ENCODE measurements at places on chromosomes 7 and 10. TPM values are rescaled to one million over a fixed set of nuclear protein-coding genes. Genes with fewer than 3 reads are reported as not detected.

COL28A1 gene
- total RNA-seq, result 0.40 TPM

MYH16 gene
- total RNA-seq, result 1.4 TPM

GATAD1 gene
- 23.2 TPM for total RNA-seq

PTN gene
- 21.5 TPM for total RNA-seq

NUP42 gene
- 62.5 TPM for total RNA-seq

SEMA3C gene
- 77.1 TPM for total RNA-seq

LIPJ gene
- not detected for total RNA-seq

UCMA gene
- total RNA-seq, result not detected

TMEM26 gene
- 0.23 TPM for total RNA-seq

DKK1 gene
- total RNA-seq, result 39.9 TPM

CPVL gene
- 31.3 TPM for total RNA-seq

SFRP4 gene
- not detected for total RNA-seq

TACC2 gene
- total RNA-seq, result 23.9 TPM

ADARB2 gene
- total RNA-seq, result under 0.01 TPM

TAC1 gene
- 4.4 TPM for total RNA-seq

FXYD4 gene
- not detected for total RNA-seq

WNT16 gene
- total RNA-seq, result not detected

CARD11 gene
- 22.9 TPM for total RNA-seq

CYP3A5 gene
- 0.75 TPM for total RNA-seq

SAMD9L gene
- total RNA-seq, result 0.69 TPM

GPR22 gene
- total RNA-seq, result not detected

TEX47 gene
- not detected for total RNA-seq

MYL10 gene
- not detected for total RNA-seq

GPR85 gene
- total RNA-seq, result 0.22 TPM

SFRP5 gene
- not detected for total RNA-seq

CDNF gene
- total RNA-seq, result 0.29 TPM

SLC18A3 gene
- not detected for total RNA-seq

JAKMIP3 gene
- total RNA-seq, result under 0.01 TPM

PDE6C gene
- not detected for total RNA-seq

SLC39A12 gene
- not detected for total RNA-seq

TACR2 gene
- total RNA-seq, result 0.23 TPM

COL26A1 gene
- not detected for total RNA-seq

HSPA12A gene
- 8.9 TPM for total RNA-seq

PRPS1L1 gene
- not detected for total RNA-seq

FBXO24 gene
- total RNA-seq, result 1.0 TPM

UNCX gene
- 0.65 TPM for total RNA-seq

Data from epithelial cell of proximal tubule (primary cell).